ENCODE measurements at places on chromosomes 16 and 17. TPM values are rescaled to one million over a fixed set of nuclear protein-coding genes. Genes with fewer than 3 reads are reported as not detected.

- no peak for DNase-seq
These were observed 35.8 kb upstream of the RGS9 start for GRCh38 chr17:65101371-65101770.

KRT17 gene
- total RNA-seq: not detected

ZNF19 gene
- total RNA-seq: 1.1 TPM

DNA sequence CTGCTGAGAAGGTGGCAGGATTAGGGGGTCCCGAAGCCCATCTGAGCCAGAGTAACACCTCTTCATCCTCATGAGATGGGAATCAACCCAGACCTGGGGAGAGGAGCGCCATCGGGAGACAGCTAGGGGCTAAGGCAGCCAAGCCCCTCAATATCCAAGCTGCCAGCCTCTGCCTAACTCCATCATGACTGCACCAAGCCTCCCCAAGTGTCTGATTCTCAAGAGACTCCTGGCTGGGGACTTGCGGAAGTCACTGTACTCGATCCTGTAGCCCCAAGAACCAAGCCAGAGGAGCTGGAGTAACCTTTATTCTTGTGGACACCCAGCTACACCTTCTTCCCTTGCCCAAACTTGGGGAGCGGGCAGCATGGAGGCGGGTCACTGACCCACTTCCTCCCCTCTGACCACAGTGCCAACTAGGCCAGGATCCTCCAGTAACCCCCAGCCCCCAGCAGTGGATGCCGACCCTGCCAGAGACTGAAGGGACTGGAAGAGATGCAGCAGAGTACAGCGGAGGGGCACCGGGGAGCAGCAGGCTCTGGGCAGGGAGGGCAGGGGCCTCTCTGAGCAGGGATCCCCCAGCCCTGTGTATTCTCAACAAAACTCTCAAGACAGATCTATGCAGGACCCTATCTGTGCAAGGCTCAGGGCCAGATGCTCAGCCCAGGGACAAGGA lies 13.3 kb downstream of the HDAC5 start:
- no peak for DNase-seq

- DNase-seq: no peak
These were observed 61.1 kb downstream of the NT5M start for GRCh38 chr17:17364338-17364667.

DNA sequence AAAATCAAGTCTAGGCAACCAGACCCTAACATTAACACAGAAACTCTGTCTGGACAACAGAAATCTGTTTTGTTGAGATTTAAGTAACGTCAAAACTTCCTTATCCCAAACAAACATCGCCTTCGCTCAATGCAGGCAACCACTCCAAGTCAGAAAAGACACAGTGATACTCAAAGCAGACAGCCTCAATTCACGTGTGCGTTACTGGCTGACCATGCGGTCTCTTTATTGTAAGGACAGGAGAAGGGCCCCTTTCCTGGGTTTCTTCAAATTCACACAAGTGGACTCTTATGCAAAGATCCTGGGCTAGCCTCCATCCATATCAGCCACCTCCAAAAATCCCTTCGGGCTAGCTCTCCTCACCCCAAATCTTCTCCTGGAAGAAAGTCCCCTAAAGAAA lies 467.7 kb downstream of the SOX9 start:
- DNase-seq: no peak

- DNase-seq: no peak
These were observed 163.9 kb downstream of the ZFHX3 start for GRCh38 chr16:72884037-72884436.

RCVRN gene
- total RNA-seq: not detected

Data from activated naive CD4-positive, alpha-beta T cell treated with anti-CD3 and anti-CD28 coated beads, Interleukin-2, amount 50 U/mL, for 72 hours (primary cell).